Left cardiac atrium (tissue), 4 donors: ENCODE measurements at places on chromosomes 6 and 20. TPM values are rescaled to one million over a fixed set of nuclear protein-coding genes. Genes with fewer than 3 reads are reported as not detected.

GRCh38 chr20:58868795-58869194 lies 16.3 kb downstream of the GNAS start:
- no peak for DNase-seq

DNA sequence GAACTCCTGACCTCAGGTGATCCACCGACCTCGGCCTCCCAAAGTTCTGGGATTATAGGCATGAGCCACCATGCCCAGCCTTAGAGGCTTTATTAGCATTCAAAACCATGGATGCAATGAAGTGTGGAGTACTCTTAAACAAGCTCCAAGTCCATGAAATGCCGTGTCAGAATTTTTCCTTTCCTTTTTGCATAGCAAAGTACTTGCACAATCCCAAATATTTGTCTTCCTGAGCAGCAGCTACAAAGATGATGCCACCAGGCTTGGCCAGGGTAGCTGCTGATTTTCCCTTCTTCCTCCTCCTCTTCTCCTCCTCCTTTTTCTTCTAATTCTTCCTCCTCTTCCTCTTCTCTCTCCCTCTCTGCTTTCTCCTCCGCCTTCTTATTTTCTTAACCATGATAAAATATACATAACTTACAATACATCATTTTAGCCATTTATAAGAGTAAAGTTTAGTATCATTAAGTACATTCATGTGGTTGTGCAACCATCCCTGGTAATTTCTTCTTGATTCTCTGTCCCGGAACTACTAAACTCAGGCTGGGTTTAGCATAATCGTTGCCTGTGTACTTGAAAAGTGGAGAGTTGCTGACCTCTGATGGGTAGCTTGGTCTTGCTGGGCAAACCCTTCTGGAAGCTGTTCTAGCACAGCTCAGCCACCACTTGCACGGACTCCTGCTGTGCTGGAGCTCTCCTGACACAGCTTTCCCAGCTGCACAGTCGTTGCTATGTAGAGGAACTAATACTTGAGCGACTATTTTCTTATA lies 20.3 kb downstream of the MUCL3 start:
- DNase-seq: no peak

DNA sequence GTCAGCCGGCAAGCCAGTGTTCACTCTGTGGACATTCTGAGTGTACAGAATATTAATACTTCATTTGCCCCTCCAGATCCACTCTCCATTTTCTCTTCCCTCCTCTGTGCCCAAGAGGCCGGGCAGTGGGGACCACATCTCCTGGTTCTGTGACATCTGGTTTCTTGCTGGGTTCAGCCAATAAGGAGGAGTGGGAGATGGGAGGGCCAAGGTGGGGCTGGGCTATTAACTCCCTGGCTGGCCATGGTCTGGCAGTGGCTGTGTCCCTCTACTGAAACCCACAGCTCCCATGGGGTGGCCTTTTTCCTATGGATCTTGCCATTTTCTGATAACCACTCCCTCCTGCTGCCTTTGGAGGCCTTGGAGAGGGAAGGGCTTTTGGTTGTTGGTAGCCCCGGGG lies 30.0 kb upstream of the SALL4 start:
- DNase-seq: no peak

- DNase-seq: no peak
Measured at GRCh38 chr20:57811374-57812020, 101.7 kb upstream of the PMEPA1 start.

Gene PHACTR1
- 16.0 TPM for total RNA-seq

Gene OVOL2
- total RNA-seq: not detected

GRCh38 chr6:139311831-139312230 lies 20.0 kb upstream of the TXLNB start:
- DNase-seq: no peak

Gene RNGTT
- 8.6 TPM for total RNA-seq

DNA sequence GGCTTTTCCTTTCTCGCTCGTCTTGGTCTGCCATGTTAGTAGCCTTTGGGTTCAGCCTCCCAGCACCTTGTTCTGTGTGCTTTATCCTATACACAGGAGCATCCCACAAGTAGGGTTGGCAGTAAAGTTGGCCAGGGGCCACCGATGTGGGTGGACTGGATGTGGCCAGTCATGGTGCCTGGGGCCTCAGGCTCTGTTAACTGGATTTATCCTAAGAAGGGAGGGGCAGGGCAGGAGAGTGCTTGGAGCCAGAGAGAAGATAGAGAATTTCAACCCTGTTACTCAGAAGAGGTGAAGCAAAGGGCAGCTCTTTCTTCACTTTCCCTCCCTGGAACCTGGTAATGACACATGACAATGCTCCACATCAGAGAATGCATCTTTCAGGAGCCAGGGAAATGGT lies 14.1 kb upstream of the SIRPB2 start:
- DNase-seq: no peak

DNA sequence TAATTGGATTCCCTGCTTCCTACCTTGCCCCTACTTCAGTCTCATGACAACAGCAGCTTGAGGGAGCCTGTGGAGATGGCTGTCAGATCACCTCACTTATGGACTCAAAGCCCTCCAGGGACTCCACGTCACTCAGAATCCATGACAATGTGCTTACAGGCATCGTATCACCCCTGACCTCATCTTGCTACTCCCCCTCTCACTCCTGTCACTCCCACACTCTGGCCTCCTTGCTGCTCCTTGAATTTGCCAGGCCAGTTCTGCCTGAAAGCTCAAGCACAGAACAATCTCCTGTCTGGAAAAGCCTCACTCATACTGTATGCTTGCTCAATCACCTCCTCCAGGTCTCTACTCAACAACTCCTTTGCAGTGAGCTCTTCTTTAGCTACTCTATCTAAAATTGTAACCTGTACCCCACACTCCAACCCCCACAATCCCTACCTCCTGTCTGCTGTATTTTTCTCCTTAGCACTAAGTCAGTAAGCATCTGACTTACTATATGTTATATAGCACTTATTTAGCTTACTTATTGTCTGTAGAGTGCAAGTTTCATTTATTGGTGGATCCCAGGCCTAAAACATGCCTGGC lies 10.7 kb upstream of the GSTA4 start:
- no peak for DNase-seq

DNA sequence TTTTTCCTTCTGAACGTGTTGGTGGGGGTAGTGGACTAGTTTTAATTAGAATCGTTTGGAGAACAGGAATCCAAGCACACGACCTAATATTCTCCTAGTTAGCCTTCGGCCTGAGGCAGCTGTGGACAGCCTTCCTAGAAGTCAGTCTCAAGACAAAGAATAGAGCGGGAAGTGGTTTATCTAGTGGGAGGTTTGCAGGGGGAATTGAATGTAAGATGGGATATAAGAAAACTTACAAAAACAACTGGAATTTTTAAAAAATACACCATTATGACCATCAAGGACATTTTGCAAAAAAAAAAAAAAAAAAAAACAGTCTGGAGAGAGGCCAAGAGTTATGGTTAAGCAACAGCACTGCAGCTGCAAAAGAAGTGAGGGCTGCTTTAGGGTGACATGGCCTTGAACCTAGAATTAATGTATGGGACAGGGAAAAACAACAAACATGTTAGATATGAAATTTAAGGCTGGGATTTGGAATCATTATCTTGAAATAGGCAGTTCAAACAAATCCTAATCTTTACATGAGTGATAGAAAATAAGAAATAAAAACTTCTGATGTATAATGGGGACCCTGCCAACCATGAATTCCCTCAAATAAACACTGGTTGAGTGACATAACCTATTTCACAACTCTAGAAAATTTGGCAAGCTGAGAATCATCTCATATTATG lies 40.2 kb downstream of the PLAGL1 start:
- DNase-seq: no peak

GRCh38 chr20:18739751-18740166 lies 73.8 kb upstream of the SCP2D1 start:
- no peak for DNase-seq
